GM23338 (cell line): ENCODE measurements at places on chromosomes 11 and 22. TPM values are rescaled to one million over a fixed set of nuclear protein-coding genes. Genes with fewer than 3 reads are reported as not detected.

Gene CRYBB2
- 1.0 TPM in 1 of 2 replicates, not detected in the other for total RNA-seq

Gene SMTNL1
- 0.31 TPM in 1 of 2 replicates, not detected in the other for total RNA-seq

Gene IL17REL
- total RNA-seq, result 0.31 TPM in 1 of 2 replicates, not detected in the other

Gene OR2D2
- total RNA-seq, result 0.24 and 1.3 TPM in 2 replicates

Gene DENND6B
- 1.3 TPM in 2 replicates for total RNA-seq

Gene DTX4
- 13.8 and 14.7 TPM in 2 replicates for total RNA-seq

Gene FIBIN
- 0.66 TPM in 1 of 2 replicates, not detected in the other for total RNA-seq

Gene IFITM10
- total RNA-seq, result not detected in 2 replicates

Gene MADD
- 33.3 and 43.8 TPM in 2 replicates for total RNA-seq

Gene CALCA
- 1.9 and 2.6 TPM in 2 replicates for total RNA-seq

Gene HORMAD2
- total RNA-seq, result not detected in 2 replicates

Gene TMEM86A
- 0.45 and 0.70 TPM in 2 replicates for total RNA-seq

Gene HEPN1
- total RNA-seq, result not detected in 2 replicates

Gene TMEM138
- total RNA-seq, result 26.9 and 30.2 TPM in 2 replicates

Gene RIMBP3B
- 0.04 and 0.10 TPM in 2 replicates for total RNA-seq
